GF-D8 (cell line): ENCODE measurements at places on chromosomes 7 and 10.

- DNase-seq, result no peak
Observed at GRCh38 chr7:158312789-158313188, 274.8 kb downstream of the PTPRN2 start.

DNA sequence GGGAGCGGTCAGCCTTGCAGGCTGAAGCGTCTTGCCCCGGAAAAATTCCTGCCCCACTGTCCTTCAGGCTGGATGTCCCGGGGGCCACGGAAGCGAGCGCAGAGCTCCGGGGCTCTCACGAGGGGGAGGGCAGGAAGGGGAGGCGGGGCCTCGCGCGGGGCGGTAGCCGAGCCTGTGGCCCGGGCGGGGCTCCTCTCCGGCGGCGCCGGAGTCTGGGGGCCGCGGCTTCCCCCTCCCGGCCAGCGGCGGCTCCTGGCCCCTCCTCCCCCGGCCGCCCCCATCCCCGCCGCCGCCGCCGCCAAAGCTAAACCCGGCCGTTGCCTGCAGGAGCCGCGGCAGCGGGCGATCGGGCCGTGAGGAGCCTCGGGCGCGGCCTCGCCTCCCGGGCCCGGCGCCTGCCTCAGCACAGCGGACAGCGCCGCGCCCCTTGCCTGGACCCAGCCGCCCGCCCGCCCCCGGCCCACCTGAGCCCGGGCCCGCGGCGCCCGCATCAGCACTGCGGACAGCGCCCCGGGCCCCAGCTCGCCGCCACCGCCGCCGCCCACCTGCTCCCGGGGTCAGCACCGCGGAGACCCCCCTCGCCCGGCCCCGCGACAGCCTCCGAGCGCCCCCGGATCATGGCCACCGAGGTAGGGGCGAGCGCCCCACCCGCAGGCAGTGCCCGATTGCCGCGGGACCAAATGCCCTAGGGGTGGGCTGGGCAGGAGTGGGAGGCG is at the start of gene GOLGA7B:
Gene GOLGA7B, plus strand, starts transcription at position 157 of the 716 bp plus-strand sequence. Its CDS starts 461 bp downstream, at position 618.
- DNase-seq, result no peak

DNA sequence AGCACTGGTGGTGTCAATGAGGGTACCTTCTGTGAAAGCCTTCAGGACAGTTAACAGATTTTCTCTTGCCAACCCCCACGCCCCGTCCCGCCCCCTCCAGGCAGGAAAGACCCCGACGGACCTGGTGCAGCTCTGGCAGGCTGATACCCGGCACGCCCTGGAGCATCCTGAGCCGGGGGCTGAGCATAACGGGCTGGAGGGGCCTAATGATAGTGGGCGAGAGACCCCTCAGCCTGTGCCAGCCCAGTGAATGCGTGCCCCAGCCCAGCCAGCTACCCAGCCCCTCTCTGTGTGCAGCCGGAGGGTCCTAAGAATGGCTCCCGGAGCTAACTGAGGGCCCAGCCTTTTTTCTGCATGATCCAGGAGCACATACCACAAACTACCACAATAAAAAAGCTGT is 713 bp upstream of the HOGA1 start:
- no peak for DNase-seq

DNA sequence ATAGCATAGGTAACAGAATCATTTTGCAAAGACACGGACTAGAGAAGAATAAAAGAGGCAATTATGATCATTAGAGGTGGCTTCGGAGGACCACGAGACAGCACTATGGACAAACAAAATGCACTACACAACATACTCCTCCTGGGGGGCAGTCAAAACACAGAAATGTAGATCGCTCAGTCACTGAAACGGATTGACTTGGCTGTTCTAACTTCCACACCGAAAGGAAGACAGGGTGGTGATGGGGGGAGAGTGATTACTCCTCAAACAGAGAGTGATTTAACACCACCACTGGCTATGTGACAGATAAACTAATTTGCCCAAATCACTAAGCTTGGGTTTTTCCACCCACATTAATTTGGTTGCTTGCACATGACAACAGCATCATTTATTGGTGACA is 14.1 kb upstream of the PPA1 start:
- no peak for DNase-seq

- DNase-seq, result no peak
Observed at GRCh38 chr7:107505362-107505761, 35.5 kb downstream of the GPR22 start.
